ENCODE measurements at places on chromosomes 12 and 14.

- peaks cover 51% of the 10 kb centered on the region for H3K27me3 ChIP-seq
- no peak overlapping the region for H3K4me3 ChIP-seq
- H3K4me1 ChIP-seq: peaks cover 9% of the 10 kb centered on the region
- DNase-seq: no peak
Measured at GRCh38 chr12:105931762-105932570, 206.8 kb downstream of the NUAK1 start.

DNA sequence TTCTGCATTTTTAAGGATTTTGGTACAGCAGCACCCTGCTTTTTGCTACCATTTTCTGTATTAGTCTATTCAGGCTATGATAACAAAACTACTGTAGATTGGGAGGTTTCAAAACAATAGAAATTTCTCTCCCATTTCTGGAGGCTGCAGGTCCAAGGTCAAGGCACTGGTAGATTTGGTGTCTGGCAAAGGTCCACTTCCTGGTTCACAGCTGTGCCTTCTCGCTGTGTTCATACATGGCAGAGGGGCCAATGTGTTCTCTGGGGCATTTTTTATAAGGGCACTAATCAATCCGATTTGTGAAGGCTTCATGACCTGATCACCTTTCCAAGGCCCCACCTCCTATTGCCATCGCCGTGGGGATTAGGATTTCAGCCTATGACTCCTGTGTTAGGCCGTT, 268.1 kb upstream of the RTL1 start:
- H3K27me3 ChIP-seq: no peaks in the 10 kb centered on the region
- H3K4me1 ChIP-seq: peaks cover 9% of the 10 kb centered on the region
- H3K36me3 ChIP-seq: no peaks in the 10 kb centered on the region
- no peak for DNase-seq
- no peak overlapping the region for H3K27ac ChIP-seq

DNA sequence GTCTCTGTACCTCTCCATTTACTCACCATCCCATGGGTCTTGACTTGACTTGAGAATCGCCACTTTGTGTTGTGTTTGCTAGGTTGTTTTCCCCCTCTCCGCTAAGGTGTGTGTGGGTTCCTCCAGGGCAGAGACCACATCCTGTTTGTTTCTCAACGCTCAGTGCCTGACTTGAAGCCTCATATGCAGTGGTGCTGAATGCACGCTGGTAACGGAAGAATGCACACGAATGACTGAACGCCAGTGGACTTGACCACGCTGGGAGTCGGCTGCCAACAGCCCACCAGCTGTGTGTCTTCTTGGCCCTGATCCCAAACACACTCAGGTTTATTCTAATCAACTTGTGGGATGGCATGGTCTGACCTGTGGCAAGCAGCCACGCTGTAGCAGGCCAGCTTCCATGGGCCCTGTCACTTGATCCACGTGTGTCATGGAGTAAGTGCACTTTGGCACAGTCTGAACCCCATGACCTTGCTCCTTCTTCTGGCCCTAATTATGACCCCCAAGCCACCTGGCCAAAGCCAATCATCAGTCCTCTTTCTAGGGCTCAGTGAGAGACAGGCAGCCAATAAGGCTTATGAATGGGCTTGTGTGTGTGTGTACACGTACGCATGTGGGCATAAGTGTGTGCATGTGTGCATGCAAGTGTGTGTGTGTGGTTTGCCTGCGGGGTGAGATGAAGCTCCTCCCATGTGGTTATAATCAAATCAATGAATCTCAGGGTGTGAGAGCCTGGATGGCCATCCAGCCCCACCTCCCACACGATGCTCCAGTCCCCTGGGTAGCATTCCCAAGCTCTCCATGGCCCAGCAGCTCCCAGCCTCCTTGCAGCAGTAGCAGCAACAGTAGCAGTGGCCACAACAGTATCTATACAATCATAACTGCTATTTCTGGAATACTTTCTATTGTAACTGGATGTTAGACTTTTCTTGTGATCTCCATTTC, 6.4 kb upstream of the TC2N start:
- DNase-seq: peak; percentile 48
- H3K27me3 ChIP-seq: no peaks in the 10 kb centered on the region
- peak overlapping the region; percentile 98 for H3K27ac ChIP-seq
- peaks cover 66% of the 10 kb centered on the region for H3K4me1 ChIP-seq
- peaks cover 12% of the 10 kb centered on the region for H3K36me3 ChIP-seq
- peak overlapping the region; percentile 56 for H3K4me3 ChIP-seq

GRCh38 chr12:114920771-114921554, 237.0 kb upstream of the TBX3 start:
- no peak for DNase-seq
- H3K4me1 ChIP-seq: no peaks in the 10 kb centered on the region
- H3K27me3 ChIP-seq: no peaks in the 10 kb centered on the region
- no peak overlapping the region for H3K27ac ChIP-seq
- H3K4me3 ChIP-seq: no peak overlapping the region

DNA sequence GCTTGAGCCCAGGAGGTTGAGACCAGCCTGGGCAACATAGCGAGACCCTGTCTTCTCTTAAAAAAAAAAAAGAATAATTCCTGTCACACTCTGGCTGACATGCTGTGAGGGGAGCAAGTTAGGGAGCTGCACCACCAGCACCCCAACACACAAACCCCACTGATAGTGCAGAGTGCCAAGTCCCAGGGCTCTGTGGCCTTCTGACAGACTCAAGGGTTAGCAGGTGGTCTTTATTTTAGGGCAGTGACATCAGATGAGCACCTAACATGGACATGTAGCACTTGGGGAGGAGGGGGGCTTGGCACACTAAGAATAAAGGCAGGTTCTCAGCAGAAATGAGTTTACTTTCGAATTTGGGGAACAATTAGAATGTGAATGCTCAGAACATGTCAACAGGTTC, 6.8 kb downstream of the USP5 start:
- no peak overlapping the region for H3K27ac ChIP-seq
- no peak overlapping the region for H3K4me3 ChIP-seq
- H3K4me1 ChIP-seq: peaks cover 7% of the 10 kb centered on the region
- DNase-seq: no peak

GRCh38 chr14:23118506-23119362, at the start of gene CEBPE:
Gene CEBPE (minus strand): TSS chr14:23119255. CDS start chr14:23119091, 164 bp downstream.
- no peak within 1 kb of the TSS for H3K27ac ChIP-seq
- peaks cover 32% of the 10 kb centered on the region for H3K4me1 ChIP-seq
- peaks cover 32% of the 10 kb centered on the region for H3K27me3 ChIP-seq
- no peak within 1 kb of the TSS for H3K4me3 ChIP-seq
- DNase-seq: no peak

- H3K27me3 ChIP-seq: no peaks in the 10 kb centered on the region
- no peak overlapping the region for H3K4me3 ChIP-seq
- no peak overlapping the region for H3K27ac ChIP-seq
Measured at GRCh38 chr14:44962334-44963043, 499 bp downstream of the TOGARAM1 start.

GRCh38 chr14:89269404-89269803, 147.6 kb downstream of the FOXN3 start:
- no peaks in the 10 kb centered on the region for H3K27me3 ChIP-seq
- no peaks in the 10 kb centered on the region for H3K4me1 ChIP-seq
- no peak for DNase-seq
- no peaks in the 10 kb centered on the region for H3K36me3 ChIP-seq

DNA sequence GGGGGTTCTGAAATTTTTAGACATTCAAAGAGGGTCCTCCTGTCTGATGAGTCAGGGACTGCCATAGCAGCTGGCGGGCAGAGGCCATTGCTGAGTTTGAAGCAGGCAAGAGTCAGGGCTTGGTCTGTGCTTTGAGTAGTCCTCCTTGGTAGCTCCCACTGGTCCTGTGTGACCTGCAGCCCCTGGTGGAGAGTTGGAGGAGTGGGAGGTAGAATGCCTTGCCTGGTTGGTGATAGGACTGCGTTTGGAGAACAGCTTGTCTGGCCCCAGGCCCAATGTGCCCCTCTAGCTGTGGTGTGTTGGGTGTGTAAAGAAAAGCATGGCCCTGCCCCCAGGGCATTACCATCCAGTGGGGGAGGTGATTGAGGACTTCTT, 116.7 kb downstream of the BEGAIN start:
- no peaks in the 10 kb centered on the region for H3K36me3 ChIP-seq
- no peak for DNase-seq
- no peaks in the 10 kb centered on the region for H3K27me3 ChIP-seq

- H3K4me3 ChIP-seq: no peak overlapping the region
- peak overlapping the region; percentile 20 for H3K27ac ChIP-seq
- peaks cover 24% of the 10 kb centered on the region for H3K4me1 ChIP-seq
- peaks cover 21% of the 10 kb centered on the region for H3K27me3 ChIP-seq
- no peak for DNase-seq
- H3K36me3 ChIP-seq: peaks cover 90% of the 10 kb centered on the region
Measured at GRCh38 chr12:57234571-57235016, 5.1 kb downstream of the SHMT2 start.

DNA sequence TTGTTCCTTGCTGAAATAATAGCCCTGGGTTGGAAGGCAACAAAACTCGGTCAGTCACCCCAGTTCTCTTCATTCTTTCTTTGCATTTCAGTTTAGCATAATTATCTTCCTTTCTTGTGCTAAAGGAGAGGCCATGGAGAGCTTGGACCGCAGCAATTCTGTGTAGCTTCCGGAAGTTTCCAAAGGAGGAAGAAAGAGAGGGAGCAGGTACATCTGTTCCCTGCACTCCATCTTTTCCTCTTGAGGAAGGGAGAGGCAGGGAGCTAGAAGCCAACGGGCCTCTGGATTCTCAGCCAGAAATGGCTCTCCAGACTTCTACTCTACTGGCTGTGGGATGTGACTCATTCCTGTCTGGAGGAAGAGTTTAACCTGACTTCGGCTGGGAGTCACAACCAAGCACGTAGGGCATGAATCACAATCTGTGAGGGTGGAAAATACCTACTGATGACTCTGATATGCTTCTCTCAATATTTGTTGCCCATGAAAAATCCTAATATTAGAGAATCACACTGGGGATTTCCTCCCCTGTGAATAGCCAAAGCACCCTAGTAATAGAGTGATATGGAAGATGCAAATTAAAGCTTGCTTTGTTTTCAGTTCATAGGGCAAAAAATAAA, 17.0 kb downstream of the ANO6 start:
- peaks cover 5% of the 10 kb centered on the region for H3K36me3 ChIP-seq
- peak overlapping the region; percentile 34 for H3K4me3 ChIP-seq
- H3K27me3 ChIP-seq: no peaks in the 10 kb centered on the region

DNA sequence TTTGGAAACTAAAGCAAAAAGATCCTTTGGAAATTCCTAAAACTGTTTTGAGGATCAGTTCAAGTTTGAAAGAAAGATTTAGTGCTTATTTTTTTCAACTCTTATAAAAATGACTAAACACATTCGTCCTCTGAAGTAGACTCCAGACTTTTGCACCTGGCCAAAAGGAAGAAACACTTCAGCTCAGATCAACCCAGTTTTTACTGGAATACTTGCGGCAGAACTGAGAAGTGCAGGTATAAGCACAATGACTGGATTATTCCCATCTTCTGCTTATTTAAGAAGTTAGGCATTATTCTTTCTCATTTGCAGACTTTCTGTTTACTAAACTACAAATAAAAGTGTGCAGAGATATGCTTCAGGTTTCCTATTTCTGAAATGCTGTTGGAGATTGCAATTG, 41.9 kb downstream of the PDE6H start:
- H3K4me1 ChIP-seq: no peaks in the 10 kb centered on the region
- H3K36me3 ChIP-seq: no peaks in the 10 kb centered on the region
- peaks cover 35% of the 10 kb centered on the region for H3K27me3 ChIP-seq
- no peak overlapping the region for H3K27ac ChIP-seq
- no peak overlapping the region for H3K4me3 ChIP-seq

DNA sequence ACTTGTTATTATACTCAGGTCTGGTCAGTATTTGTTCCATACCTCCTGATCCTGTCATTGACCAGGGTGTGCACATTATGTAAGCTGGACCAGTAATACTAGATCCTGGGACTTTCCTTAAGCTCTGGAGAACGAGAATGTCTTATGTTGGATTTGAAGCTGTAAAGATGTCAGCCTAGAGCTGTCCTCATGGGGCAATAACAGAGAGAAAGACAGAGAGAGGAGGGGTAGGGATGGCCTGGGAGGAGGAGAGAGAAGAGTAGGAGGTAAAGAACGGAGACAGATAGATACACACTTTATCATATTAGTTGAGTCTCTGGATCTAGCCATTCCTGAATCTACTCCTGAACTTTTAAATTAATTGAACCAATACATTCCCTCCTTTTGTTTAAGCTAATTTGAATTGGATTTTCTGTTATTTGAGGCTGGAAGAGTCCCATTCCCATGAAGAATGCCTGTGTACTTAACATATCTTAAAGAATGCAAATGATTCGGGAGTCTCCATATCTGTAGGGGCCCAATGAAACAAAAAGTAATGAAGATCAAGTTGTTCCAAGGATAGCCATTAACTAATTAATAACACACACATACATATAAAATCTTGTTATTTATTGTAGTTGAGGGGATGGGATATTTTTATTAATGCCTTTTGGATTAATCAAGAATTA, 55.9 kb downstream of the PLEKHA5 start:
- peaks cover 49% of the 10 kb centered on the region for H3K4me1 ChIP-seq
- peaks cover 4% of the 10 kb centered on the region for H3K36me3 ChIP-seq
- H3K27ac ChIP-seq: peak overlapping the region; percentile 8
- no peaks in the 10 kb centered on the region for H3K27me3 ChIP-seq
- no peak overlapping the region for H3K4me3 ChIP-seq

GRCh38 chr14:35405304-35405996, 901 bp upstream of the NFKBIA start:
- H3K27ac ChIP-seq: peak overlapping the region; percentile 96
- peak overlapping the region; percentile 93 for H3K4me3 ChIP-seq

GRCh38 chr12:109517619-109518018, 40.2 kb downstream of the UBE3B start:
- no peaks in the 10 kb centered on the region for H3K27me3 ChIP-seq
- H3K27ac ChIP-seq: no peak overlapping the region
- H3K4me3 ChIP-seq: no peak overlapping the region
- peaks cover 25% of the 10 kb centered on the region for H3K36me3 ChIP-seq

- no peaks in the 10 kb centered on the region for H3K4me1 ChIP-seq
- H3K27me3 ChIP-seq: peaks cover 35% of the 10 kb centered on the region
- H3K4me3 ChIP-seq: no peak overlapping the region
Measured at GRCh38 chr14:21704338-21704737, 30.7 kb upstream of the OR4E1 start.

DNA sequence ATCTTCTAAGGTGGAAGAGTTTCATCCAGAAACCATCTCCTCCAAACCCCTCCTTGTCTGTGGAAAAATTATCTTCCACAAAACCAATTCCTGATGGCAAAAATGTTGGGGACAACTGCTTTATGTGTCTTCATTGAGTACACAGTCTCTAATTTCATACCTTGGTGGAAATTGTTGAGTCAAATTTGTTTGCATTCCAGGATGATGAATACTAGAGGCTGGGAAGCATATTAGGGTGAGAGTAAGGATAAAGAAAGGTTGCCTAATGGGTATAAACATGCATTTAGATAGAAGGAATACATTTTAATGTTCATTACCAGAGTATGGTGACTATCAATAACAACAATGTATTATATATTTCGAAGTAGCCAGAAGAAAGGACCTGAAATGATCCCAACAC, 98.2 kb downstream of the C12orf42 start:
- H3K4me3 ChIP-seq: no peak overlapping the region
- no peaks in the 10 kb centered on the region for H3K4me1 ChIP-seq
- no peaks in the 10 kb centered on the region for H3K27me3 ChIP-seq
- no peaks in the 10 kb centered on the region for H3K36me3 ChIP-seq
- no peak for DNase-seq
- H3K27ac ChIP-seq: no peak overlapping the region
